ENCODE measurements at places on chromosomes 5 and 9. TPM values are rescaled to one million over a fixed set of nuclear protein-coding genes. Genes with fewer than 3 reads are reported as not detected.

DNA sequence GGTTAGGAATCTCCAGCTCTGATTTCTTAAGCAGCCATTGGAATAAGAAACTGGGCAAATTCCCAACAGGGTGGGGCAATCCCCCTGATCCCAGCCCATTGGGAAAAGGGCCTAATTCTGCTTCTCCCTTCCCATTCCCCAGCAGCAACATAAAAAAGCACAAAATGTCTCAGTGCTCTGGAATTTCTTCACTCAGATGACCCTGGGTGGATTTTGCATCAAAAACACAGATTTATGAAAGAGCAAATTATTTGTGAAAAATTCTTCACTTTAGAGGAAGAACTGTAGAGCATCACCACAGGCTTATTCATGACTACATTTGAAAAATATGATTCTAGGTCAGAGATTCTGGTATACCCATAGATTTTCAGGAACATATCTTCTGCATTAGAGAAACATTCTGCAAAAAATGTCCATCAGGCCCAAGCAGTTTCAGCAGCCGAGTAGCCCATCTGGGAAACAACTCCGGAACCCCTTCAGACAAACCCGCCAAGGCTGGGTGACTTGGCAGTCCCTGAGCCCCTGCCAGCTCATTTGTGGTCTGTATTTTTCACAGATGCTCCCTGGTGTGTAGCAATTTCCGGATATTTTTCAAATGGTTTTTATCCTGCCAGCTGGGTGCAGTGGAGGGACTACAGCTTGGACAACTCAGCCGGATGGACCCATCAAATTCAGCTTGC, 102.1 kb upstream of the RANBP3L start:
- H3K4me1 ChIP-seq: no peaks in the 10 kb centered on the region
- no peak for DNase-seq
- no peak overlapping the region for H3K4me3 ChIP-seq
- no peaks in the 10 kb centered on the region for H3K36me3 ChIP-seq
- peaks cover 11% of the 10 kb centered on the region for H3K27me3 ChIP-seq

DNA sequence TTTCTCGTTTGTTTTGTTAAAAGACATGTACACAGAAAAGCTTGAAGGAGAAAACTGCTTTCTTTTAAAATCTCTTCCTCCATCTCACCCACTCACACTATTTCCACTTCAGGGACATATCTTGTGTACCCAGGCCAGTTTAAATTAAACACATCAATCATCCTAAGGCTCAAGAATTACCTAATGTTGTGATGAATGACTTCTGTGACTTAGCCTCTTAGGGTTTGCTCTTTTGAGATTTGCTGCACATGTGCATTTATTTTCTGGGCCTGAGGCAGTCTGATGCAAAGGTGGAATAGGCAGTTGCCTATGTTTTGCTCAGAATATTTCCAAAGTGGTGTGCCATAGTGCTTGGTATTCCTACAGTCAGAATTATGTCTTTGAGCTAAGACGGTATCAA, 439.9 kb upstream of the CHD1 start:
- no peaks in the 10 kb centered on the region for H3K4me1 ChIP-seq
- DNase-seq: no peak
- no peak overlapping the region for H3K4me3 ChIP-seq

- no peak overlapping the region for H3K27ac ChIP-seq
- H3K4me1 ChIP-seq: no peaks in the 10 kb centered on the region
- DNase-seq: no peak
- H3K27me3 ChIP-seq: peaks cover 17% of the 10 kb centered on the region
These were observed 30.0 kb downstream of the BTF3 start for GRCh38 chr5:73528248-73528647.

IFNA21 gene
- total RNA-seq: not detected

OTULINL gene
- 20.8 TPM for total RNA-seq

PPP2R2B gene
- total RNA-seq: 0.19 TPM
